ENCODE measurements at places on chromosomes 13 and 19. TPM values are rescaled to one million over a fixed set of nuclear protein-coding genes. Genes with fewer than 3 reads are reported as not detected.

RDH8 gene
- not detected for total RNA-seq

DHDH gene
- total RNA-seq = not detected

DLEU7 gene
- 8.6 TPM for total RNA-seq

SERTAD1 gene
- total RNA-seq = 2.1 TPM

IRF2BP1 gene
- total RNA-seq = 18.1 TPM

ZFP28 gene
- 23.0 TPM for total RNA-seq

KLK4 gene
- total RNA-seq = 1.4 TPM

SUPT20H gene
- total RNA-seq = 124 TPM

- no peak for DNase-seq
Observed at GRCh38 chr13:84249463-84249862, 367.2 kb upstream of the SLITRK1 start.

DNA sequence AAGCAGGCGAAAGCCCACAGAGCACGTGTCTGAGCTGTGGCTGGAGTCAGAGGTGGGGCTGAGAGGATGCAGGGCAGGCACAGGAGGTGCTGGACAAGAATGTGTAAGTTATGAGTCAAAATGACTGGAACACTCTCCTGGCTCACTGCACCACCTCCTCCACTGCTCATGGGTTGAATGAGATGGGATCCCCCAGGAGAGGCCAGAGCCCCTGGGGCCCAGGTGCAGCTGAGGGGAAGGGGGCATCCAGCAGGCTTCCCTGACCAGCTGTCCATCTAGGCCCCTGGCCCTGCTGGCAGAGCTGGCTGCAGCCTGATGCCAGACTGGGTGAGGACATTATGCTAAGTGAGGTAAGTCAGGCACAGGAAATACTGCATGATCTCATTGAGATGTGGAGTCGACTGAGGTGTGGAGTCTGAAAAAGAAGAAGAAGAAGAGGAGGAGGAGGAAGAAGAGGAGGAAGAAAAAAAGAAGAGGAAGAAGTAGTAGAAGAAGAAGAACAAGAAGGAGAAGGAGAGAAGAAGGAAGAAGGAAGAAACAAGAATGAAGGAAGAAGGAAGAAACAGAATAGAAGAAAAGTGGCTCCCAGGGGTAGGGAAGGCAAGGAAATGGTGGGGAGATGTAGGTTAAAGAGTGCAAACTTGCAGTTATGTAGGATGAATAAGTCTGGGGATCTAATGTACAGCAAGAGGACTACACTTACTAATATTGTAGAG, 747.4 kb downstream of the UQCRFS1 start:
- DNase-seq = no peak

DNA sequence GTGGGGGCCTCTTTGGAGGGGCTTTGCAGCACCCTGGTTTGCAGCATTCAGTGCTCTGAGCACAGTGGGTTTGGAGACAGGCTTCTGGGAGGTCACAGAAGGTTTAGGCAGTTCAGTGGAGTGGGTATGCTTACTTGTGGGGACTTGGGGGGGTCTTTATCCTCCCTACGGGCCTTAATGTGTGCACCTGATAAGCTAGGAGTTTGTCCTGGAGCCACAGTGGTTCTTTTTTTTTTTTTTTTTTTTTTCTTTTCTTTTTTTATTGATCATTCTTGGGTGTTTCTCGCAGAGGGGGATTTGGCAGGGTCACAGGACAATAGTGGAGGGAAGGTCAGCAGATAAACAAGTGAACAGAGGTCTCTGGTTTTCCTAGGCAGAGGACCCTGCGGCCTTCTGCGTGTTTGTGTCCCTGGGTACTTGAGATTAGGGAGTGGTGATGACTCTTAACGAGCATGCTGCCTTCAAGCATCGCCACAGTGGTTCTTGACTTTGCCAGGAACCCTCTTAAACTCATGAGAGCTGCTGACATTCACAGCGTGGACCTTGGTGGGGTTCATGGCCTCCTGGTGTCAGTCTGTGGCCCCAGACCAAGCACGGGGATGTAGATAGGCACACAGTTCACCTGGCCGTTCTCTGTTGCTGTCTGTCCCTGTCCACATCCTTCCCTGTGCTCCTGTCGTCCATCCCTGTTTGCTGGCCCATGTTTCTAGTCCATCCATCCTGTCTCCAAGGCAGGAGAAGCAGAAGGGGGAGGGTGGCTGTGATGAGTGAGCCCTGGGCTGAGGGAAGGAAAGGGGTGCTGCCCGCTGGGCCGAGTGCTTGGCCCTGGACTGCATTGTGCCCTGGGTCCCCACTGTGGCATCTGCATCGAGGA, 2.7 kb downstream of the EGLN2 start:
- no peak for DNase-seq

DNA sequence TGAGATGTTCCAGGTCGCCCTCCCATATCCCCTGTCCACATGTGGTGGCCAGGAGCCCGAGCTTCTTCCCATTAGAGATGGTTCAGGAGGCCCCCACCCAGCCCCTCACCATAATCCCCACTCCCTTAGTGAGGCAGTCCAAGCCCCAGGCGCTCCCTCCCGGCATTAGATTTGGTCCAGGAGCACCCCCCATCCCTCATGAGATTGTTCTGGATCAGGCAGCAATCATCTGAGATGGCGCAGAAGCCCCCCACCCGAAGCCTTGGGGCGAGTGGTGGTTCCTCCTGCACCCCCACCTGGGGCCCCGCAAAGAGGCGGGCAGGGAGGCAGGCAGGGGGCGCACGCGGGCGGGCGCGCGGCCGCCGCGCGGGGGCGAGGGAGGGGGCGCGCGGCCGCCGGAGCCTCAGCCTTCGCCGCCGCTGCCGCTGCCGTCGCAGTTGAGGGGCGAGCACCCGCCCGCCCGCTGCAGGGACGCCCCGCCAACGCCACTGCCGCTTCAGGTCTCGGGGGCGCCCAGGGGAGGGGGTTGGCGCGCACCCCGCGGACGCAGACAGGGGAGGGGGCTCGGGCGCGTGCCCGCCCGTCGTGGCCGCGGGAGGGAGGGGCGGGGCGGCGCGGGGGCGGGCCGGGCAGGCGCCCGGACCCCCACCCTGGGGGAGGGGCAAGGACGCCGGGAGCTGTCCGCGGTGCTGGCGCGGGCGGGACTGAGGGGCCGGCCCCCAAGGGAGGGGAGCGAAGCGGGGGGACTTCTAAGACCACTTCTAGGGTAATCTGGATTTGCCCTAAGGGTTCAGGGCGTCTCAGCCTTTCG, 46.4 kb upstream of the SHKBP1 start:
- peak; percentile 79 for DNase-seq

GRCh38 chr13:26253262-26253786, 605 bp upstream of the CDK8 start:
- no peak for DNase-seq

DNA sequence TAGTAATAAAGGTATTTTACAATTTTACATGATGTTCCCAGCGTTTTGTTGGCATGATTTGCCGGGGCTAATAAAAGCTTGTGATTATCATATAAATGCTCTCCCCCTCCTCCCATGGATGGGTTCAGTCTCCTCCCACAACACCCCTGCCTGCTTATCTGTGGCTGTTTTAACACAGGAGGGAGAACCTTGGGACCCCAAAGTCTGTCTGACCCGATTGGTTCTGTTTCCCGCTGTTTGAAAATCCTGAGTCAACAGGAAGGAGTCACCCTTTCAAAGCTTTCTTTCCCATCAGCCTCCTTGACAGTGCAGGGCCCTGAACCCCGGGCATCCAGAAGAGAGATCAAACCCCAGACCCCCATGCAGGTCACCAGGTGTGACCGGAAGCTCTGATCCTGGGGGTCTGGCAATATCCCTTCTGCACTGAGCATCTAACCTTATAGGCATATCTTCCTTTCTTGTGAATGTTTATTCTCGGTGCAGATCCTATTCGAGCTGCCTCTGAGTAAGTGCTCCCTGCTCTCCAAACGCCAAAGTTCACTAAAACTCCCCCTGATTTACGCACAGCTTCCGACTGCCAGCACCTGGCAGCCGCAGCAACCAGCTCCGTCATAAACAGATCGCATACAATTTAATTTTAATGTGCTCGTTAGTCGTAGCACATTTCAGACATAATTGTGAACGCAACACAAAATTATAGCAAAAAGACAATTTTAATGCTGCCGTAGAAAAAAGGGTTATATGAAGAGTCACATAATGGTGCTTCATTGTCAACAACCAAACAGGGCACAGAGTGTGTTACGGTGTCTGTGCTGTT, 74.8 kb downstream of the TSHZ3 start:
- DNase-seq = no peak

GRCh38 chr19:43445426-43445825, 20.0 kb downstream of the LYPD3 start:
- no peak for DNase-seq

DNA sequence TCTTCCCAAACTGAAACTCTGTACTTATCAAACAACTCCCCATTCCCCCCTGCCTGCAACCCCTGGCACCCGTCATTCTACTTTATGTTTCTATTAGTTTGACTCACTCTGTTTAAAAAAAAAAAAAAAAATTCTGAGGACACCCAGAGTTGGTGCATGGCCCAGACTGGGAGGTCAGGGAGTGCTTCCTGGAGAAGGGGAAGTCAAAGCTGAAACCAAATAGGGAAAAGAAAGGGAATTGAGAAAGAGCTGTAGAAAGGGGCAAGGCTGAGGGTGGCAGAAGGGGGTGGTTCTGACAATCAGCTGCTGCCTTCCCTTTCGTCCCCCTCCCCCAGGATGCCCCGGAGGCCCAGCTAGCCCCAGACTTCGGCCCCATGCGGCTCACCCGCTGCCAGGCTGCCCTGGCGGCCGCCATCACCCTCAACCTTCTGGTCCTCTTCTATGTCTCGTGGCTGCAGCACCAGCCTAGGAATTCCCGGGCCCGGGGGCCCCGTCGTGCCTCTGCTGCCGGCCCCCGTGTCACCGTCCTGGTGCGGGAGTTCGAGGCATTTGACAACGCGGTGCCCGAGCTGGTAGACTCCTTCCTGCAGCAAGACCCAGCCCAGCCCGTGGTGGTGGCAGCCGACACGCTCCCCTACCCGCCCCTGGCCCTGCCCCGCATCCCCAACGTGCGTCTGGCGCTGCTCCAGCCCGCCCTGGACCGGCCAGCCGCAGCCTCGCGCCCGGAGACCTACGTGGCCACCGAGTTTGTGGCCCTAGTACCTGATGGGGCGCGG, 9.0 kb upstream of the STRN4 start:
- no peak for DNase-seq

DNA sequence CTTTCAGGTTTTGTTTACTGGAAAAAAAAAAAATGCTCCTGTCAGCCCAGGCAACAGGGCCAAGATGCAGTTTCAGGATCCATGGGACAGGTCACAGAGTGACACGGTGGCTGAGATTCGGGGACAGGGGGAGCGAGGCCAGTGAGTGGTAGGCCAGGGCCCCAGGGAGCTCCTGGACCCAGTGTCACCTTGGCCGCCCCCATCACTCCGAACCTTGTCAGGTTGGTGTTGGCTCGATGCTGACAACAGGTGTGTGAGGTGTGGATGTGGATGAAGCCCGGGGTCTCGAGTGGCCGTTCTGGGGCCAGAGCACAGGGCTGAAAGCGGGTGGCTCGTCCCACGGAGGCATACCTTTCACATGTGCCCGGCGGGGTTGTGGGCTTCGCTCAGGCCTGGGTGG, 6.1 kb upstream of the UQCR11 start:
- DNase-seq = no peak

DNA sequence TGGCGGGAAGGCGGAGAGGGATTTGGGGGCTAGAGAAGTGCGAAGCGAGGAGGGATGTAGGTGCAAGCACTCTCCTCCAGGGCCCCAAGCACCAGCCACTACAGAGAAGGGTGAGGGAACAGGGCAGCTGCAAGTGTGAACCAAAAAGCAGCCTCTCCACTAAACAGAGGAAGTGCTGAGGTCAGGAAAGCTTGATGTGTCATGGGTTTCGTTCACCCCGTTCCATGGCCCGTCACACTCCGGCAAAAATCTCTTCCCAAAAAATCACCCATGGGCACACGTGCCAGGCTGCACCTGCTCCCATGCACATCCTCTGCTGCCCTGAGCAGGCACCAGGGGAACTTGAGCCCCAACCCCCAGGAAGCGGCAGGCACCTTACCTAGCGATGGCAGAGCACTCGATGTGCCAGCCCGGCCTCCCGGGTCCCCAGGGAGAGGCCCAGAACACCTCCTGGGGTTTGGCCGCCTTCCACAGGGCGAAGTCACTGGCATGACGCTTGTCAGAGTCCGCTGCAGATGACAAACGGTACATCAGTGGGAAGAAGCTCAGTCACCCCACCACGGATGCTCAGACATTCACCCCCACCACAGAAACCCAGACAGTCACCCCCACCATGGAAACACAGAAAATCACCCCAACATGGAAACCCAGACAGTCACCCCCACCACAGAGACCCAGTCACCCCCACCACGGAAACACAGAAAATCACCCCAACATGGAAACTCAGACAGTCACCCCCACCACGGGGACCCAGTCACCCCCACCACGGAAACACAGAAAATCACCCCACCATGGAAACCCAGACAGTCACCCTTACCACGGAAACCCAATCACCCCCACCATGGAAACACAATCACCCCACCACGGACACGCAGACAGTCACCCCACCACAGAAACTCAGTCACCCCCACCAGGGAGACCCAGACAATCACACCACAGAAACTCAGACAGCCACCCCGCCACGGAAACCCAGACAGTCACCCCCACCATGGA, 29.0 kb downstream of the CARS2 start:
- peak; percentile 13 for DNase-seq

GRCh38 chr19:5407356-5407755, 47.9 kb upstream of the ZNRF4 start:
- no peak for DNase-seq

DNA sequence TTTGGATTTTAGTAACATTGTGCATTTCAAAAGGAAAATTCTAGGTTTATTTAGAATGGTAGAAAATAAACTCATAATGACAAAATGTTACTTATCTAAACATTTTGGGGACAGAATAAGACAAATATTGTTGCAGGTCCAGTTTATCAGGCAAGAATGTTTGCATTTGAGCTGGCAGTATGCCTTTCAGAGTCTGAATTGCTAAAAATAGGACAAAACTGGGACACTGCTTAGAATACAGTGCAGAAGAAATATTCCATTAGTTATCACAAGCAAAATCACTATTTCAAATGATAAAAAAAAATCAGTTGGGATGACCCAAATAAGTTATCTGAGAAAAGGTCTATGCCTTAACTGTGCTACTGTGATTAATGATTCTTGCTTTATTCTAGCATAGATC, 870.3 kb upstream of the MIR17HG start:
- peak; percentile 1 for DNase-seq

- no peak for DNase-seq
Observed at GRCh38 chr19:29983568-29983967, 41.5 kb downstream of the URI1 start.

DNA sequence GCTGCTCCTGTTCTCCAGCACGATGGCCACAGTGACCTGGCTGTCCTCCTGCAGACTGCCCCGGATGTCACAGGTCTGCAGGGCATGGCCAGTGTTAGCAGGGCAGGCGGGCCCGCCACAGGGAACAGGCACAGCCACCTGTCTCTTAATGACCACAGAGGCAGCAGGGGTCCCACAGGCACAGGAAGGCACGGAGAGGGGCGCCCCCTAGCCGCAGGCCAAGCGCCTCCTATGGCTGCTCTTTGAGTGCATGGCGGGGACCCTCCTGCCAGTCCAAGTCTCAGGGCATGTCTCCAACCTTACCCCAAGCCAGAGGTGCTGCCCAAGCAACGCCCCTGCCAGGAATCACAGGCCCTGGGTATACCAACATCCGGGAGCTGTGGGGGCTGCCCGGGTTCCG, 14.1 kb downstream of the IZUMO4 start:
- DNase-seq = peak; percentile 93

Data from cerebellum (tissue), 4 donors.